ENCODE measurements at places on chromosomes 5 and 9. TPM values are rescaled to one million over a fixed set of nuclear protein-coding genes. Genes with fewer than 3 reads are reported as not detected.

DNA sequence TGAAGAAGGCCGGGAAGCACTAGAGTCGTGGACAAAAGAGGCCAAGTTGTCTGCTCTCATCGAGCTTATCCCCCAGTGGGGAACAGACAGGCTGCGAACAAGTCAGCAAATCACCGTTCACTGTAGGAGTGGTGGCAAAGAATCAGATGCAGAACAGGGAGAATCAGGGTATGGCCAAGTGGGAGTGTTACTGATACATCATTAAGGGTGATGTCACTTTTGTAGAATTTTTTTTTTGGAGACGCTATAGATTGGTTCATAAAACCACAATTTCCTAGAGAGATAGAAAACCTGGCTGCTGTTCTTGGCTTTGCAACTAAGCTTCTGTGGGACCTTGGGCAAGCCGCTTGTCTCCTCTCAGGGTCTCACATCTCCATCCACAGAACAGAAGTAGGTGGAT, 21.3 kb downstream of the SPRY4 start:
- peaks cover 16% of the 10 kb centered on the region for H3K4me1 ChIP-seq
- H3K4me3 ChIP-seq, result no peak overlapping the region
- H3K27me3 ChIP-seq, result no peaks in the 10 kb centered on the region

DNA sequence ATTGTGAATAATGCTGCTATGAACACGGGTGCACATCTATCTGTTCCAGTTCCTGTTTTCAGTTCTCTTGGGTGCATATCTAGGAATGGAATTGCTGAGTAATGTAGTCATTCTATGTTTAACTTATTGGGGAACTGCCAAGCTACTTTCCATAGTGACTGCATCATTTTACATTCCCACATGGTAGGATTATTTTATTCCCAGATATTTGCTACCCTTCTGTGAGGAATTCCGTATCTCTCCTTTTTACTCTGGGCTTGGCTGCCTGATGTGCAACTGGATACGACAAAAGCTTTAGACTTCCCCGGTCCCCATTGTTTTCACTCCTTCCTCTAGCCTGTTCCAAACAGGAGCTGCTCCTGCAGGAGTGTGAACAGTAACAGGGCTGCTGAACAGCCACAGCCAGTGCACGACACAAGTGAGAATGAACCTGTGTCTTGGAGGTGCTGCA, 7.2 kb downstream of the TAS2R1 start:
- peak overlapping the region; percentile 12 for H3K4me3 ChIP-seq
- DNase-seq, result no peak
- H3K4me1 ChIP-seq, result peaks cover 55% of the 10 kb centered on the region
- H3K27me3 ChIP-seq, result no peaks in the 10 kb centered on the region
- H3K36me3 ChIP-seq, result no peaks in the 10 kb centered on the region

GRCh38 chr5:125338440-125339174, 592.2 kb upstream of the ZNF608 start:
- H3K4me3 ChIP-seq, result no peak overlapping the region
- DNase-seq, result no peak
- no peaks in the 10 kb centered on the region for H3K27me3 ChIP-seq
- H3K36me3 ChIP-seq, result no peaks in the 10 kb centered on the region
- H3K4me1 ChIP-seq, result peaks cover 21% of the 10 kb centered on the region
- H3K27ac ChIP-seq, result no peak overlapping the region

DNA sequence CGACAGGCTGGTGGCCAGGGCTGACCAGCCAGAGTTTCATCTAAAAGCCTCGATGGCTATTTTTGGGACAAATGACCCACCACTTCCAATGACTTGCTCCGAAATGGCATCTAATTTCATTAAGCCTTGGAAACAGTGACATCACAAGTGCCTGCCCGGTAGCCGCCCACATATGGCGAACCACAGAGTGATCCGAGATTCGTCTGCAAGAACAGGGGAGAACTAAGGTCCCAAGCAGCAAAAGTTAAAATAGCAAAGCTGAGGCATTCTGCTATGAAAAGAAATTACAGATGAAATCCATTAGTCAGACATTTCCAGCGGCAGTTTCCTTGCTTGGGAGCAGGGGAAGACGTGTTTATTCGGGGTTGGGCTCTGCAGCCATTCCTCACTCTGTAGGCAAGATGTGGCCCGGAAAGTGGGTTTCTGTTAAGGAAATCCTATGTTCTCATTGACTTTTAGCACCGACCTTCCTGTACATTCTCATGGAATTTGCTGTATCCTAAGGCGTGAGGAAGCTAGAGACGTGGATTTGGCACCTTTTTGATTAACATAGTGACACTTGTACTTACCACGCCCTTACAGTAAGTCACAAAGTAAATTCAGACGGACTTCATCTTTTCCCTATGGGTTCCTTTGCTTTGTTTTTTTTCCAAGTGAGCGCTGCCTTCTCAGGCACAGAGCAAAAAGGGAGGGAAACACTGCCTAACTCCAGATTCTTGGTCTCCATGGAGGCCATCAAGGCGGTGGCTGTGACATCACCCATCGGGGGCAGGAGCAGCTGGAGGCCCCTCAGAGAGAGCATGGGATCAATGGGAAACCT, 45.1 kb downstream of the ERGIC1 start:
- H3K4me3 ChIP-seq, result peak overlapping the region; percentile 29
- H3K27ac ChIP-seq, result peak overlapping the region; percentile 87
- peaks cover 11% of the 10 kb centered on the region for H3K36me3 ChIP-seq
- H3K27me3 ChIP-seq, result no peaks in the 10 kb centered on the region
- peaks cover 52% of the 10 kb centered on the region for H3K4me1 ChIP-seq

GLDC gene
- total RNA-seq, result 0.44 TPM

MEIKIN gene
- total RNA-seq, result not detected

RRAGA gene
- total RNA-seq, result 104 TPM

IL13 gene
- not detected for total RNA-seq

F2RL2 gene
- total RNA-seq, result 7.9 TPM
